ENCODE measurements at places on chromosomes 6 and 20. TPM values are rescaled to one million over a fixed set of nuclear protein-coding genes. Genes with fewer than 3 reads are reported as not detected.
A peak's percentile ranks its signal among the peaks of the same experiment; 100 is the strongest.

The NRN1 gene
- polyA plus RNA-seq: 5.1 TPM

DNA sequence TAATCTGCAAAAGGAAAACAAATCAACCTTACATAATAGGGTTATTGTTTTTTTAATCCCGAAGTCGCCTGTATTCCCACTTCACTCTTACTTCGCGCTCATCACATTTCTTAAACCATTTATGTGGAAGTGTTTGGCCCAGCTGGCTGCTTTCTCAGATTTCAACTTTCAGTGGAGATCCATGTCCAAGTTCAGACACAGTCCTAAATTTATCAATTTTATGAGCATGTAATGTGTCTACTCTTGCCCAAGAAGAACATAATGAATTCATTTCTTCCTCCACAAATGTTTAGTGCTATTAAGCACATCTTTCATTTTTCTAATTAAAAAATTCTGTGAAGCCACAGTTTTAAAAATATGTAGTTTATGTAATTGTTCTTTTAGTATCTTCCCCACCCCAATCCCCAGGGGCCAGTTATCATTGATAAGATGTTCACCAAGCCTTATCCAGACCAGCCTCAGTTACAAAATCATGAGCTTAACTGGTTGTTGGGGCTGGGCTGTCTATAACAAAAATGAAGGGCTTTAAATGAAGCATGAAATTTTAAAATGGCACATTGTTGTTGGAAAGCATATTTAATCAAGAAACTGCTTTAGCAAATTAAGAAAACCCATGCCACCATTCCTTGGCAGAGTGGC is 151.7 kb downstream of the UST start:
- peak; percentile 82 for DNase-seq

The SIRPB1 gene
- polyA plus RNA-seq: 0.25 TPM

The ARHGAP40 gene
- polyA plus RNA-seq: 1.1 TPM

DNA sequence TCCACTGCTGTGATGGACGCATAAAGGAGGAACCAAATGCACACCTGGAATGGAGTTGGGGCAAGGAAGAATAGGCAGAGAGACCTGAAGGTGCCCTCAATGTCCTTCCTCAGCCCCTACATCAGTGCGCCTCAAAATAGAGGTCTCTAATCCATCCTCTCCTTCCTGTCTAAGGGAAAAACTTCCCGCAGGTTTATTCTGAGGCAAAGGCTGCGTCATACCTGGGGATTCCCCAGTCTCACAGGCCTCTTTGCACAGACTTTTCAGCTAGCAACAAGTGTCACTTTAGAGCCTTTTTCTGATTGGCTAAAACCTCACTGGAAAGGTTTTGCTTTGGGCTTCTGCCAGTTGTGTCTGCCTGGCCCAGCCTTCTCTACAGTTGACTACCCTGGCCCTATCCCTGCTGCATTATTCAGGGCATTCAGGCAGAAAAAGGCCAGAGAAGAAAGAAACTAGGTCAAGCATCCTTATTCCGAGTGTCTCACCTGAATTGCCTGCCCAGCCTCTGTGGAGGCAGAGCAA is 1.8 kb upstream of the HLA-DQB1 start:
- peak; percentile 52 for DNase-seq

DNA sequence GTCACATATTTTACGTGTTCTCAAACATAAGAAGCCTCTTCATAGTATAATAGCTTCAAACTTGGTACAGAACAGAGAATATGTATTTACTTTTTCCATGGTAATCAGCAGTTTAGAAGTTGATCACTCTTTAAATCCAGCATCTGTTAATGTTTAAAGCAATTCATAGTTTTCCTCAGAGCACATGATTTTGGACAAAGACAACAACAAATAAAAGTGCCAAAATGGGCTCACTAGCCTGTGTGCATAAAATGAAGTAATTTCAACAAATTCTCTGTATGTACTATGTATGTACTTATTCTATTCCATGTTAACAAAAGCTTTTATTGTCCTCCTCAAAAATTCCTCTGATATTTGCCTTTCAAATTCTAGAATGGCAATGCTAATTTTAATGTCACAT is 38.1 kb upstream of the UST start:
- DNase-seq: no peak

The SPEF1 gene
- polyA plus RNA-seq: 3.2 TPM

DNA sequence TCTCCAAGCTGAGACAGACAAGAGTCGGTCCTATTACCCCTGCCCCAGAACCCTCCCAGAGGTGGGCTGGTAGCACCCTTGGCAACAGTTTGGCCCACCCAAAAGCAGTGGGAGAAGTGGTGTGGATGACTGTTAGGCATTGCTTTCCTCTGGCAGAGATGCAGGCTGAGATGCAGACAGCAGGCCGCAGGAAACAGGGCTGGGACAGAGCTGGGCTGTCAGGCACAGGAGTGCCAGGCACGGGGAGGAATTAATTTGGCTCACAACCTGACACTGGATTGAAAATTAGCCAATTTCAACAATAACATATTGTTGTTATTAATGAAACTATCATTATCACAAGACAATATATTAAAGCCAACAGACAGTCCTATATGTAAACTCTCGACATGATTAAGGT is 15.7 kb upstream of the SIRT5 start:
- DNase-seq: no peak

DNA sequence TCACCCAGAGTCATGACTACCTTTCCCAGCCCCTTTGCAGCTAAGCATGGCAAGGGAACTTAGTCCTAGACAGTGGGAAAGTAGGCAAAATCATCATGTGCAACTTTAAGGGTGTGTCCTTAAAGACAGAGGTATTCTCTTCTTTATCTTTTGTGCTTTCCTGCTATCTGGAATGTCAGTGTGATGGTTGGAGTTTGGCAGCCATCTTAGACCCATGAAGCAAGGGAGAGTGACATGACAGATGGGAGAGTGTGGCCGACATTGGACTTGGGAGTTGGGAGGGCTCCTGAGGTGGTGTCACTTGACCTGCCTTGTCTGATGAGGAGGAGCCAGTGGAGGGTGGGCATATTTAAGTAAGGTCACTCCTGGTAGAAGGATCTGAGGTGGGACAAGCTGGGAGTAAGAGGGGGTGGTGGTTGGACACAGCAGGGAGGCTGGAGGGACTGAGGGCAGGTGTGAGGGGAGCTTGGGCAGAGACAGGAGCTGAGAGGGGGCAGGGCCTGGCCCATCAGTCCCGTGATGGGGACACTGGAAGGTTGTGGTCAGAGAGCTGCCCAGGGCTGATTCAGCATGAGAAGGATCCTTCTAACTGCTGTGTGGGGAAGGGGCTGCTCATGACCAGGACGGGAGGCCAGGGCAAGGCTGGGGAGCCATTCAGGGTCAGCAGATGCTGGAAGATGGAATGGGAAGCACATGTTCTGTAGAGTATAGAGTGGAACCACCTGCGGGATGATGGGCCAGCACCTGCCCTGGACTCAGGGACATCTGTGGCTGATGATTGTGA is 29.5 kb upstream of the SULF2 start:
- DNase-seq: no peak

- DNase-seq: no peak
Observed at GRCh38 chr6:159036673-159037072, 8.1 kb downstream of the TAGAP start.

- DNase-seq: no peak
Observed at GRCh38 chr6:8182902-8183665, 80.7 kb upstream of the EEF1E1 start.

The ENPP5 gene
- 18.3 TPM for polyA plus RNA-seq

GRCh38 chr6:6916598-6916997 is 191.2 kb upstream of the RREB1 start:
- no peak for DNase-seq

GRCh38 chr6:118810420-118811027 is 83.4 kb upstream of the ASF1A start:
- DNase-seq: no peak

DNA sequence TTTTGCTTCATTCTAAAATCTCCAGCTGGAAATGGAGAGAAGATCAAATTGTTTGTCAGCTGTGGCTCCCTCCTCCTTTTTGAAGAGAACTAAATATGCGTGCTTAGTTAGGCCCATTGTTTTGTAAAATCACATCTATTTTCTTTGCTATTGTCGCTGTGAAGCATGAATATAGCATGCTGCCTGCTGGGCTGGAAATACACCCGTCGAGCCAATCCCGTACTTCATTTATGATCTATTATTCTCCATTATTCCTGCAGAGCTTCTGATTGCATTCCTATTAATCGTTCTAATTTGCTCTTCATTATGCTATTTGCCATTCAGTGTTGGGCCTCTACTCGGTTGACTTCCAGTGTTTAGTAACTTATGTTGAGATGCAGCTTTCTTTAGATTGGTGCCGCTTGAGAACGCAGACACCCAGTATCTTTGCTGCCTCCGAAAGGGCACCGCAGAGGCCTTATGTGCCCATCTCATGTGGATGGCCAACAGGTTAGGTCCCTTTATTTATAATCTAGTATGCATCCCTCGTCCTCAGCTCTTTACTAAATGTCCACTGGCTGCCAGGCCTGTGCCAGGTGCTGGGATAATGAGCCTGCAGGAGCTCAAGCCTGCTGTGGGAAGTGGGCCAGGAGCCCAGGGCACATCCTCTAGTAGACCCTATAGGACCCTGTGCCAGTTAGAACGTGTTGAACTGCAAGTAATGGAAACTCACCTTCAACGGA is 45.6 kb downstream of the FAM50B start:
- no peak for DNase-seq

The MUC21 gene
- not detected for polyA plus RNA-seq

DNA sequence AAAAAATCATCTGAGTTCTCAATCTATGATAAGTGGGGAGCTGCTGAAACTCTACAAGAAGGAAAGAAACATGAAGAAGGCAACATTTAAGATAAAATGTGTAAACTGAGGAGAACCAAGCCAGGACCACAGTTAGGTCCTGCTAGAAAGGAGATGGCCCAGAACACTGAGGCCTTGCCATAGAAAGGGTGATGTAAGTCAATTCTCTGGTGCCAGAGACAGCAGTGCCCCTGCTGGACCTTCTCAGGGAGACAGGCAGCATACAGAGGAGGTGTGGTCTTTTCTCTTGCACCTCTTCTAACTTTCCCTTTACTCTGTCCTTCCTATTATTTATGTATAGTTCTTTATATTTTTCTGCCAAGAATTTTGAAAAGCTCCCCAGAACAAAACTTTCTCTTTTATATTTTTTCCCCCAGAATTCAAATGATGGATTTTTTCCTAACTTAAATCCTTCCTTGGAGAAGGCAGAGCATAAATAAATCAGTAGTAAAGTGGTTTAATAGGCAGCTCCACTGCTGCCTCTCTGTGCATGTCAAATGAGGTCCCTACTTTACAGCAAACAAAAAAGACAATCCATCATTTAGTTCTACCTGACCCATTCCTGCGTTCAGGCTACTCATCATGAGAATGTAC is 9.0 kb downstream of the UQCC2 start:
- no peak for DNase-seq

DNA sequence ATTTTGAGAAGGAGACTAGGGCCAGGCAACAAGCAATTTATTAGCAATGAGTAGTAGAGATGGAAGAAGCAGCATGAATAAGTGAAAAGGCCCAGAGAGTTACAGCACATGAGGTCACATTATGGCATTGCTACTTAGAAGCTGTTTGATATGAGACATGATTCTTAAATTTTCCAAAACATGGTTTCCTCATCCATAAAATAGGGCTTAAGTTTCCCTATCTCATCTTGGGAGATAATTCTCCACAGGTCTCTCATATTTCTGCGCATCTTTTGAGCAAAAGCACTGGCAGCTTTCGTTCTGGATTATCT is 656.1 kb downstream of the EPHA7 start:
- DNase-seq: no peak

DNA sequence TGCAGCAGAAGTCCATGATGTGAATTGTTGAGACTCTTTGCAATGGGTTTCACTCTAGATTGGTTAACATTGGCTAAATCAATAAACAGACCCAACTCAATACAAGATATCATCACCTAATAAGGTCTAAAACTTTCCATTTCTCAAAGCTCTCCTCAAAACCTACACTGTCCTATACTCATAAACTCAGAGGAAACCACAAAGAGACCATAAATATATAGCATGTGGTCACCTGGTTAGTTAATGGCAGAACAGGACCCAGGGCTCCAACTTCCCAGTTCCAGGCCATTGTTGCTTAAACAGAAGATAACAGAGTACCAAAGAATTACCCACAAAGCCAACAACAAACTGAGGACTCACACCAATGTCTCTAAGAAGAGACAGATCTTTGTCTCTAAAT is 12.0 kb downstream of the RTN4IP1 start:
- no peak for DNase-seq

DNA sequence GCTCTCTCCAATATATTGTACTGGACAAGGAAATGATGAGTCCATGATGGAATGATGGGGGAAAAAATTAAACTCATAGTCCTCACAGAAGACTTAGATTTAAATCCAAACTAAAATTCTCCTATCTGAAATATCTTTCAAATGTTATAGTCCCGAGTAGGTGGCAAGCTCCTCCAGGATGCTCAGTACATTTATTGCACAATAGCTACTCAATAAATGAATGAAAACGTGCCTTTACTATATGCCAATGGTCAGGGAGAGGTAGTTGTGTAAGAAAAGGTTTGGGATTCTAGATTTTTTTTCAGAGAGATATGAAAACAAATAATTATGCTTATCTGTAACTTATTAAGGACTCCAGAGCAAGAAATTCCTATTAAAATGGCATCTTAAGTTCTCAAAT is 32.8 kb downstream of the HS3ST5 start:
- no peak for DNase-seq

- no peak for DNase-seq
Observed at GRCh38 chr6:132128424-132128823, 177.3 kb upstream of the CCN2 start.

- DNase-seq: no peak
Observed at GRCh38 chr20:61998343-61999121, 67.1 kb downstream of the TAF4 start.

GRCh38 chr20:11808841-11809240 is 108.9 kb upstream of the BTBD3 start:
- no peak for DNase-seq

DNA sequence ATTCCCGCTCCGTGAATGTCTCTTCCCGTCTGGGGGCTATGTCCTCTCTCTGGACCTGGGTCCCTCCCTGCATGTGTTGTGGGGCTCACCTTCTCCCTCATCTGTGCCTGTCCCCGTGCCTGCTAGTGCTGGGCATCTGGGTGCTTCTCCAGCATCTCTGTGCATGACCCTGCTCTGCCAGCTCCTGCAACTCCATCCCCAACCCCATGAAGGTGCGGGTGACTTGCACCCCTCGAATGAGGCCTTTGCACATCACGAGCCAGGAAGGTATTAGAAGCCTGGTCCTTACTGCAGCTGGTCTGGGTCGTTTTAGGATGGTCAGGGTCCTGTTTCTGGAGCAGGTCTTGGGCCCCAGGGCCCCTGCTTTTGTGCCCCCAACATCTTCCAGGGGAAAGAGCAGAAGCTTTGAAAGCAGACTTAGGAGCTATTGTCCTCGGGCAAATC is 109.7 kb downstream of the AGPAT4 start:
- no peak for DNase-seq

The SMLR1 gene
- 3.6 TPM for polyA plus RNA-seq

DNA sequence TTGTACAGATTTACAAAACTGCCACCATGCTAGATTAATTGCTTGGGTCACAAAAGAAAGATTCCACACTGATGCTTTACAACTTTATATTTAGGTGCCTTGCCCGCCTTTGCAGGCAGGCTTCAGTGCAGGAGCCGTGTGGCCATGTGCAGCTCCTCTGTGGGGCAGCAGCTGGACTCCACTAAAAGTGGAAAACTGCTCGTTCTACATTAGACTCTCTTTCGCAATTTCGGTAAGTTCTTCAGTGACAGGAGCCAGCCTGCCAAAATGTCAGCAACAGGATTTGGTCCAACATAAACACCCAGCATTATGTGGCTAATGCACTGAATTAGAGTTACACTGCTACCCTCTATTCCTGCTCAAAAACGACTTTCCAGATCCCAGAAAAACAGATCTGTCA is 174.4 kb upstream of the KCNK16 start:
- DNase-seq: peak; percentile 89

The BCAS4 gene
- 6.2 TPM for polyA plus RNA-seq

The EYS gene
- 0.82 TPM for polyA plus RNA-seq

Measured in renal pelvis (tissue), 12 donors.